ENCODE measurements at places on chromosomes 6 and 20. TPM values are rescaled to one million over a fixed set of nuclear protein-coding genes. Genes with fewer than 3 reads are reported as not detected.

The GGTLC1 gene
- not detected for total RNA-seq

The ULBP3 gene
- 24.2 TPM for total RNA-seq

The ZC3H12D gene
- total RNA-seq, result 1.5 TPM

- no peak for DNase-seq
- no peaks in the 10 kb centered on the region for H3K27me3 ChIP-seq
- no peaks in the 10 kb centered on the region for H3K4me1 ChIP-seq
- no peak overlapping the region for H3K27ac ChIP-seq
- H3K36me3 ChIP-seq, result no peaks in the 10 kb centered on the region
- no peak overlapping the region for H3K4me3 ChIP-seq
Measured at GRCh38 chr6:91221072-91221720, 634.3 kb upstream of the MAP3K7 start.

DNA sequence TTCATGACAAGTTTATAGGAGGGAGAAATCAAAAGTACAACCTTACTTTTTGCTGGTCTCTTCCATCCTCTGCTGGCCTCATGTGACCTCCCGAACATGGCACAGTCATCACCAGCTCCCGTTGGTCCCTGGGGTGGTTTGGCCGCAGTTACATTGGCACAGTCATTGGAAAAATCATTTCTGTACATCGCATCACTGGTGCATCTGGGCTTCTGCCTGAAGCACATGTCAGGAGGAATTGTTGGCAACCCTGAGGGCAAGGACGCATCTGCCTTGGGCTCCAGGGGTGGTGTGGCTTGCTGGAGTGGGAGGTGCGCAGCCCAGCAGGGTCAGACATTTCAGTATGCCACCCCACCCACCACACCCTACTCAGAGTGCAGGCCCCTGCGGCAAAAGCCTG lies 162.9 kb upstream of the SLC24A3 start:
- H3K36me3 ChIP-seq, result no peaks in the 10 kb centered on the region
- no peaks in the 10 kb centered on the region for H3K27me3 ChIP-seq

DNA sequence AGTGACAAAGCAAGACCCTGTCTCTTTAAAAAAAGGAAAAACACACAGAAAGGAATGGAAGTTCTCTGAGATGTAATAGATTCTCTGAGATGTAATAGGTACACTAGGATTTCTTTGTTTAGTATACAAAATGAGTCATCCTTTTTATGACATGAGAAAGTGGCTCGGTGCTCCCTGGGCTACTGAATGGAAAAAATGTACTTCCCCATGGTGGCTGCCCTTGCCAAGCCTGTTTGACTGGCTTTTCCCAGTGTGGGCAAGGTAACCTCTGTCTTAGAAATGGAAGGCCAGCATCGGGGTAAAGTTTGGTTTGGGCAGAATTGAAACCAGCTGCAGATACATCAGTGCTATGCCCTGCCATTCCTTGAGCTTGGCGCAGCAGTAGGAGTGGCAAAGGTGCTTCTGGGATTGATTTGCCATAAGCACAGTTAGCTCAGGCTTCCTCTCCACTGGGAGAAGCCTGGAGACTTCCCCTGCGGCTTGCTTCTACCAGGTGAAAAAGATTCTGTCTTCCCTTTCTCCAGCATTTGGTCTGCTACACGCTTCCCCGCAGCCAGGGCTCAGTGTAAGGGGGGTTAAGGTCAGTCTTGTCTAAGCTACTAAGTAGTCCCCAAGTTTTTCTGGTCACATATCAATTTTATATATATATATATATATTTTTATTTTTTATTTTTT lies 24.5 kb downstream of the ARFGEF2 start:
- H3K4me1 ChIP-seq, result no peaks in the 10 kb centered on the region
- H3K36me3 ChIP-seq, result peaks cover 32% of the 10 kb centered on the region
- no peaks in the 10 kb centered on the region for H3K27me3 ChIP-seq
- no peak for DNase-seq
- no peak overlapping the region for H3K4me3 ChIP-seq

- H3K27ac ChIP-seq, result no peak overlapping the region
- H3K4me3 ChIP-seq, result no peak overlapping the region
- no peaks in the 10 kb centered on the region for H3K27me3 ChIP-seq
- H3K4me1 ChIP-seq, result no peaks in the 10 kb centered on the region
- H3K36me3 ChIP-seq, result no peaks in the 10 kb centered on the region
Measured at GRCh38 chr6:122050242-122050755, 349.2 kb upstream of the HSF2 start.

DNA sequence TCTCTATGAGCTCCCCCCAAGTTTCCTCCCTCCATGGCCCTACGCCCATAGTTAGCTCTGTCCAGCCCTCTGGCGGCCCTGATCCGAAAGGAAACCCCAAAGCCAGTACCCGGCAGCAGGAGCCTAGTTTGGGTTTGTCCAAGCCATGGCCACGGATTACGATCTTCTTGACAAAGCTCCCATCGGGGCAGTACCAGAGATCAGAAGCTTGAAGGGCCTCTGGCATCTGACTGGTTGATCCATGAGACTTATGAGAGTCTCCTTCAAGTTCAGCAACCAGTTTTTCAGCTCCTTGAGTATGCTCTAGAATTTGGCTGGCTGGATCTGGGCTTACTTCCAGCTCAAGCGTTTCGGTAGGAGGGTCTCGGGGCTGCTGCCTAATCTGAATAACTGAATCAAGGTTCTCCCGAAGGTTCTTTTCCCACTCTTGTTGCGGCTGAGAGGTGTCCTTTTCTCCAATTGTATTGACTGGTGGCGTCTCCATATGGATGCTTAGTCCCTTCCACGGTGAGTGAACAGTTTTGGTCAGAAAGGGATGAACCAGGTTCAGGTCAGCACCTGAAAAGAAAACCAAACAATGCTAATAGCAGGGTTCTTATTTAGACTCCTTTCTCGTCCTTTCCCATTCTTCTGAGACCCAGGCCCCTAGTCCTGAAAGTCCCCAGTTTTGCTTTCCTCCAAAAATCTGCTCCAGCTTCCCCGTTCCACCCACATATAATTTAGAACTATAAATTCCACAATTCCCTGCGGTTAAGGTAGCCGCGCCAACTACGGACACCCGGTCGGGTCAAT lies 595 bp downstream of the FKBPL start:
- no peaks in the 10 kb centered on the region for H3K27me3 ChIP-seq
- no peak for DNase-seq
- peak overlapping the region; percentile 69 for H3K4me3 ChIP-seq
- H3K4me1 ChIP-seq, result peaks cover 25% of the 10 kb centered on the region
- peak overlapping the region; percentile 72 for H3K27ac ChIP-seq
- H3K36me3 ChIP-seq, result peaks cover 21% of the 10 kb centered on the region
